ENCODE measurements at places on chromosomes 5 and 9.

- no peak for DNase-seq
Measured at GRCh38 chr5:112616812-112617547, 120.7 kb upstream of the APC start.

GRCh38 chr9:107784235-107784958, 294.8 kb upstream of the KLF4 start:
- no peak for DNase-seq

GRCh38 chr5:20088361-20088760, 100.4 kb upstream of the CDH18 start:
- no peak for DNase-seq

DNA sequence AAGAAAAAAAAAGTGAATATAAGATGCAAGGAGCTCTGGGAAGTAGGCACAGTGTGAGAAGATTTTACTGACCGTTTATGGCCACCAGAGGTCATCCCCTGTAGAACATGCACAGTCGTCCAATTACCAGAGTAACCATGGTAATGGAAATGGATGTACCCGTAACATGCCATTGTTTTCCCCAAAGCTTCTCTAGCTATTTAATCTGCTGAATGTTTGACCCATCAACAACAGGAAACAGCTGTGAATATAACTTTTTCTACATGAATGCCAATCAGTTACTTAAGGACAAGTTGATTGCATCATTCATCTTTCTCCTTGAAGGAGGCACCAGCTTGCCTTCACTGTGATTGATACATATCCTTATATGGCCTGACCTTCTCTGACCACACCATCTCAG, 1967.0 kb upstream of the CDH9 start:
- DNase-seq: peak; percentile 2

DNA sequence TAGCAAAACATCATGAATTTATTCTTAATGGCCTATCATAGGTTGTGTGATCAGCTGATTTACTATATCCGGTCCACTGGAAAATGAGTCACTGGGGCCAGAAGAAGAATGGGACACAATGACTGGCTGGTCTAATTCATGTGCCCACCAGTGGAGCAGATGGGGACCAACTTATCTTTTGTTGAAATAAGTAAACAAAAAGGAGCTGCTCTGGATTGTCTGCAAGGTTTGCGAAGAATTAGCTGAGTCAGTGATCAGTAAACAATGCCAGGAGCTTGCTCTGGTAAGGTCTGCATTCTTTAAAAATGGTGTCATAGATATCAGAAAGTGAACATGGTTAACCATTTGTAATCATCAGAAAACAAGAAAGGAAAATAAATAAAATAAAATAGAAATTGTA, 128.0 kb downstream of the RASEF start:
- no peak for DNase-seq

- DNase-seq: no peak
Measured at GRCh38 chr9:114494776-114495569, 10.3 kb downstream of the WHRN start.

DNA sequence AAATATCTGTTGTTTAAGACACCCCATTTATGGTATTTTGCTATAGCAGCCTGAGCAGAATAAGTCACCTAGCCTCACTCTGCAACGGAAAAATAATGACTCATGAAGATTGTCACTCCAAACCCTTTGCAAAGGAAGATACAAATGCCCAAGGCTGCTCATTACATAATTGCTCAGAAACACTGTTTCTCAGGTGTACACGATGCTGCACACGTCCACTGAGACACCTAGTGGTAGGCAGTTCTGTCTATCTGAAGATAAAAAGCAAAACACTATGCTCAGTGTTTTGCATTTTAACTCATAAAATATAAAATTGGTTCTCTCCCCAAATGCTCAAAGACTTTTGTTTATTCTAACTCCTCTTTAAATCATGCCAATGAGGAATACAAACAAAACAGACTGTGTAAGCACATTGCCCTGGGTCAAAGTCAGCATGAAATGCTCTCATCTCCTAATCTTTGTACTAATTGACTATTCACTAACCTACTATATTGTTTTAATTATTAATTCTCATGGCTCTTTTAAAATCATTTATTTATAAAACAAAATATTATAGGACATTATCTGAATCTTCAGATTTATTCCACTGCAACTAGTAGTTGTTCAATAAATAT, 7.7 kb upstream of the TSLP start:
- DNase-seq: no peak

DNA sequence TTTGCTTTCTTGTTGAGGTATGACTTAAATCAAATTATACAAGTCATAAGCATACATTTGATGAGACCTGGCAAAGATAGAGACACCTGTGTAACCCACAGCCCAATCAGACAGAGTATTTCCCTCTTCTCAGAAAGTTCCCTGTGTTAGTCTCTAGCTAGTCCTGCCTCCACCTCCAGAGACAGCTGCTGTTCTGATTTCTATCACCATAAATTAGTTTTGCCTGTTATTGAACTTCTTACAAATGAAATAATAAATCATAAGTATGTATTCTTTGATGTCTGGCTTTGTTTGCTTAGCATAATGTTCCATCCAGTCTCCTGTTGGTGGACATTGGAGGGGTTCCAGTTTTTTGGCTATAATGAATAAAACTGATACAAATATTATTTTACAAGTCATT, 194.5 kb downstream of the ICE1 start:
- DNase-seq: no peak

DNA sequence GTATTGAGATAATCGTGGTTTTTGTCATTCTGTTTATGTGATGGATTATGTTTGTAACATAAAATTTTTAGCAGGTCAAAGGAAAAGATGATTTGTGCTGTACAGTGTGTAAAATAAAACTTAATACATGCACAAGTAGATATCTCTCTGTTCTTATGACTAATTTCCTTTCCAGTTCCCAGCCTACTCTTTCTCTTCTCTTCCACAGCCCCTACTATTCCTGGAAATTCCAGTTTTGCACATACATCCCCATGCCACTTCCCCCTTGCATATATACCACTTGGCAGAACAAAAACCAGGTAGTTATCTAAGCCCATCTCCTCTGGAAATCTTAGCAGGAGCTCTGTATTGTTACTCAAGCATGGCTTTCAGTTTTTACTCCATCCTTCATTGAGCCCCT, 20.2 kb downstream of the TEK start:
- DNase-seq: no peak

- no peak for DNase-seq
Measured at GRCh38 chr5:81525690-81526089, 131.8 kb upstream of the ACOT12 start.

GRCh38 chr5:52786949-52787599, 642 bp upstream of the ITGA1 start:
- DNase-seq: no peak
